Stimulated activated CD4-positive, alpha-beta T cell treated with anti-CD3 and anti-CD28 coated beads, Interleukin-4, amount 100 ng/mL, for 48 hours (primary cell): ENCODE measurements at places on chromosomes 3 and 15.

DNA sequence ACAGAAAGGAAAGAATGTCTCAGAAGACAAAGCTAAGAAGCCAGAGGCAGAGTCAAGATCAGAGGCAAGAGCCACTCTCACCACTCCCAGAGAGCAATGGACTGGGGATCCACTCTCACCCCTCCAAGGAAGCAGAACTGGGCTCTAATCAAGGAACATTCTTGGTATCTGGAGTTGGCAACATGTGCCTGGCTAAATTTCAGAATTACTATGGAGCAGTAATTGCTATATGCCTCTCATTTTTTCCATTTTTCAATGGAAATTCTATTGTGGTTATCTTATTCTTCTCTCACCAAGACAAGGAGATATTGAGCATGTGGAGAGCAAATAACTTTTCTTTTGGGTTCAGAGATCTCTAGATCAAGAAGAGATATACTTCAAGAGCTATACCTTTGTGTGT, 22.1 kb downstream of the MASP1 start:
- DNase-seq = no peak

DNA sequence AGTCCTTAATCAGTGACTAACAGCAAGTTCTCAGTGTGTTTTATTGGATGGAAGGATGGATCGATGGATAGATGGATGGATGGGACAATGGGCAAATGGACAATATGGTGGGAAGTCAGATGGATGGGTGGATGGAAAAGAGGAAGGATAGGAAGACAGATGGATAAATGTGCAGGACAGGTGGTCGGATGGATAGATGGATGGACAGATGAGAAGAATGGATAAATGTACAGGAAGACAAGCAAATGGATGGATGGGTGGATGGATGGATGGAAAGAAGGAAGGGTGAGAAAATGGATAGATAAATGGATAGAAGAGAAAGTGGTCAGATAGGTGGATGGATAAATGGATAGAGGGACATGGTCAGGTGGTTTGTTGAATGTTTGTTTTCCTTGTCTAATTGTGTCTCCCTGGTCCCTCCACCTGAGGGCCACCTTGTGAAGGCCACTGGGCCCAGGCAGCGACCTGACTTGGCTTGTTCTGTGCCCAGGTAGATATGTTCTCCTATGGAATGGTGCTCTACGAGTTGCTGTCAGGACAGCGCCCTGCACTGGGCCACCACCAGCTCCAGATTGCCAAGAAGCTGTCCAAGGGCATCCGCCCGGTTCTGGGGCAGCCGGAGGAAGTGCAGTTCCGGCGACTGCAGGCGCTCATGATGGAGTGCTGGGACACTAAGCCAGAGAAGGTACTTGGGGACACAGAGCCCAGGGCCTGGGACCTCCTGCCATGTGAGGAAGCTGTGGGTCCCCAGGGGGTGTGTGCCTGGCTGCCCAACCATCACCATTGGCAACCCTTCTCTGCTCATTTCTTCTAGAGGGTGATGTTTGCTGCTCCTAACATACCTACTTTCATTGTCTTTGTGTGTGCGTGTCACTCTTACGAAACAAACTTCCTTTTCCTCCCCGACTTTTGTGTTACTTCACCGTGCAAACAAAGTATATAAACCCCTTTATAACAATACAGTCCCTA, 137.5 kb downstream of the LRRK1 start:
- no peak for DNase-seq

DNA sequence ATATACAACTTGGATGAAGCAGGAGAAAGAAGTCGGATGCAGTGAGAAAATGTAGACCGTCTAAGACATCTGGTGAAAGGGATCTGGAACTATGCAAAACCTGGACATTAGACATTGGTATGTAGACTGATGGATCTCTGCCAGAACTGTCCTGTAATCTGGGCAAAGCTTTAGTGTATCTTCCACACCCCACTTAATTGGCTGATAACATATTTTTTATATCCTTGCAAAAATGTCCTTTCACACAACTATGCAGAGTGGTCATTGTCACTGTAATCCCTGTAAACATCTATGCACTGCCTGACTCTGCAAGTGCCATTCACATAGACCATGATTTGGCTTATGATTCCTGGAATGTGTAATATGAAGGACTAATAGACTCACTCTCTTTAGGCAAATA, 163.1 kb downstream of the TUSC7 start:
- no peak for DNase-seq

GRCh38 chr15:27244047-27244446, 273.1 kb downstream of the GABRG3 start:
- DNase-seq = no peak

GRCh38 chr3:82004266-82004665, 242.8 kb upstream of the GBE1 start:
- no peak for DNase-seq

- DNase-seq = no peak
Measured at GRCh38 chr3:45573591-45573990, 21.0 kb upstream of the LIMD1 start.

DNA sequence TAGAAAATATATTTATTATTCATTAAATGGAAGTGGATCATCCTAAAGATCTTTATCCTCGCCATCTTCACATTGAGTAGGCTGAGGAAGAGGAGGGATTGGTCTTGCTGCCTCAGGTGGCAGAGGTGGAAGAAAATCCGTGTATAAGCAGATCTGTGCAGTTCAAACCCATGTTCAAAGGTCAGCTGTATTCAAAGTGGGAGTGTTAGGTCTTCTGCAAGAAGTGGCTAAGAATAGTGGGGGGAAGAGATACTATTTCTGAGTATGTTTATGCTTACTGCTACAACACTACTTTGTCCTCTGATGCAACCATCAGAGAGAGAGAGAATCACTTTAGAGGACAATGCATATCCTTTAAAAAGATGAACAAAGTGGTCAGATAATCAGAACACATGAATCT, 39.5 kb downstream of the YEATS2 start:
- DNase-seq = no peak

- no peak for DNase-seq
Measured at GRCh38 chr3:8982509-8982908, 19.2 kb upstream of the RAD18 start.

DNA sequence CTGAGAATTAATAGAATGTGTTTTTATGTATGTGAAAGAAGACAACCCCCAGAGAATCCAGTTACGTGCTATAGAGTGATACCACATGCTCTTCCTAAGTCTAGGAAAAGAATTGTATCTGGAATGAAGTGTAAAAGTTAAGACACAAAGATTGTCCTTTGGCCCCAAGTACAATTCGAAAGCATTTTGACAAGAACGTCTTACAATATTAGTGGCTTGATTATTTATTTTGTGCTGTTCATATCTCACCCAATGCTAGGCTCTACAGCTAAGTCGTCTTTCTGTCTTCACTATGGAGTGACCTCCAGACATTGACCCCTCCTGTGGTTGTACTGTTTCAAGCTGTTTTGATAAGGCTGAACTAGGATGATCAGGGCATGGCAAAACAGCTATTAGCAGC, 345.7 kb upstream of the C2CD4B start:
- no peak for DNase-seq

GRCh38 chr15:92014281-92015030, 160.9 kb downstream of the SLCO3A1 start:
- DNase-seq = no peak

GRCh38 chr15:45586125-45586524, 1.1 kb upstream of the BLOC1S6 start:
- no peak for DNase-seq

- DNase-seq = no peak
Measured at GRCh38 chr3:171569571-171570132, 109.4 kb upstream of the TNIK start.

DNA sequence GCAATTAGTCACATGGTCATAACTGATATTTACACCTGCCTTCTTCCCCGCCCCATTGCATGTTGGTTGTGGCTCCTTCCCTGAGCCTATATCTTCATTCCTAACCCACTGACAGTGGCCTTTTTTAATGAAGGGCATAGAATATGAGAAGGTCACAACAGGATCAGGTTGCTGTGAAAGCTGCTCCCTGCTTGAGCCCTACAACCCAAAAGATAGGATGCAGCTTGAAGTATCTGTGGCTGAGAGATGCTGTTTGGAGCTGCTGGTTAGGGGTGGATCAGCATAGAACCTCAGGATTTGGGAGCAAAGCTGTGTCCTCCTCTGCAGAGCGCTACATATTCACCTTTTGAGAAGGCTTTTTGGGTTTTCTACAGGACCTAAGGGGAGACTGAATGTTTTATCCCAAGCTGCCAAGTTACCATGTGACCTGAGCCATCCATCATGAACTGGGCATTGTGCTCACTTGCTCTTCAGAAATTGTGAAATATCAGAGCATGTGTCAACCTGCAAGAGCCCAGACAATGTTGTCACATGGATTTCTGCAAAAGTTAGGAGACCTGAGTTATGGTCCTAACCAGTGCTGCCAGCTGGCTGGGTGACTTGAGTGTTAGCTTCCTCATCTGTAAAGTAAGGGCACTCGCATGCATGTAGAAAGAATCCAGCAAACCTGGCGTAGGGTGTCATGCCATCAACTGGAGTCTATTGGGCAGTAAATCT, 49.8 kb upstream of the ARL8B start:
- no peak for DNase-seq

GRCh38 chr15:70281811-70282307, 184.1 kb upstream of the TLE3 start:
- no peak for DNase-seq

GRCh38 chr3:100352296-100353231, 18.0 kb downstream of the NIT2 start:
- DNase-seq = no peak

- no peak for DNase-seq
Measured at GRCh38 chr3:82891028-82891427, 1129.6 kb upstream of the GBE1 start.

DNA sequence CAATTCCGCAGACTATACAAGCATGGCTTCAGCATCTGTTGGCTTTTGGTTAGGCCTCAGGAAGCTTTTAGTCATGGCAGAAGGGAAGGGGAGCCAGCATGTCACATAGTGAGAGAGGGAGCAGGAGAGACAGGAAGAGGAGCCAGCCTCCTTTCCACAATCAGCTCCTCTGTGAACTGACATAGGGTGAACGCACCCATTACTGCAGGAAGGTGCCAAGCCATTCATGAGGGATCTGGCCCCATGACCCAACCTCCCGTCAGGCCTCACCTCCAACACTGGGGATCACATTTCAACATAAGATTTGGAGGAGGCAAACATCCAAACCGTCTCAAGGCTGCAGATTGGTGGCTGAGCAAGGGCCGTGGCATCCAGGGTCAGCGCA, 106.3 kb downstream of the LRRK1 start:
- no peak for DNase-seq

DNA sequence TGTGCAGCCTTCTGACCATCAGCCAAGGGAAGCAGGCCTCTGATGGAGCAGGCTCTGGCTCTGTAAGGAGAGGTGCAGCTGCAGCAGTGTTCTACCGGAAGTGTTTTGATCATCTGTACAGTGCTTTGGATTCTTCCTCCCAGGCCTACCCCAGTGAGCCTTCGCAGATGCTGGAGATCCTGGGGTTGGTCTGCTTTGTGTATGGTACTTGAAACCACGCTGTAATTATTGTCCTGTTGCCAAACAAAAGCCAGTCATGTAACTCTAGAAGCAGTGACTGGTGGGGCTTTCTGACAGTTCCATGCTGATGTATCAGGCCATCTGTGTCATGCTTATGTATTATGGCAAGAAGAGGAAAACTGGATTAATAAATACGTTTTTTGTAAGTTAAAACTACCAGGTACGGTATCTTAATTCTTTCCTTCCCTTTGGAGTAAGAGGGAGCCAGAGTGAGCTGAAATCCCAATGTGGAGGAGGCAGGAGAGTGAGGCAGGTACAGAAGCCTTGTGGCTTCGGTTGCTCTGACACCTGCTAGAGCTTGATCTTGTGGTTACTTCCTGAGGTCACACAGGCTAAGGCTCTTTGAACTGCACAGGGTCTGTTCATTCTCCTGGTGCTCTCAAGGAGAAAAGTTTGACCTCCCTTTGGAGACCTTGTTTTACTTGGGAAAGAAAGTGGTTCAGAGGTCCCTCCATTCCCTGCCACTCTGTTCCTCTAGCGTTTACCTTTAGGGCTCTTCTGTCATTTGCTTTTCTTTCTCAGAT, 3.7 kb downstream of the TMEM42 start:
- no peak for DNase-seq
